Esophagus squamous epithelium (tissue), 5 donors: ENCODE measurements at places on chromosomes 3 and 15. TPM values are rescaled to one million over a fixed set of nuclear protein-coding genes. Genes with fewer than 3 reads are reported as not detected.

The LNP1 gene
- 0.76 TPM for total RNA-seq

The LRRC31 gene
- not detected for total RNA-seq

The SELENOS gene
- total RNA-seq = 69.6 TPM

The UNC13C gene
- not detected for total RNA-seq

The HRG gene
- total RNA-seq = not detected

The CKMT1A gene
- total RNA-seq = 114 TPM

The APOD gene
- 13.6 TPM for total RNA-seq

The LOXL1 gene
- total RNA-seq = 6.7 TPM

The FAM227B gene
- total RNA-seq = 0.80 TPM

The DBR1 gene
- total RNA-seq = 10.8 TPM

The TMEM40 gene
- total RNA-seq = 62.6 TPM

The C3orf70 gene
- 0.75 TPM for total RNA-seq

GRCh38 chr15:52786436-52787122 lies 3.6 kb downstream of the ONECUT1 start:
- DNase-seq = no peak

DNA sequence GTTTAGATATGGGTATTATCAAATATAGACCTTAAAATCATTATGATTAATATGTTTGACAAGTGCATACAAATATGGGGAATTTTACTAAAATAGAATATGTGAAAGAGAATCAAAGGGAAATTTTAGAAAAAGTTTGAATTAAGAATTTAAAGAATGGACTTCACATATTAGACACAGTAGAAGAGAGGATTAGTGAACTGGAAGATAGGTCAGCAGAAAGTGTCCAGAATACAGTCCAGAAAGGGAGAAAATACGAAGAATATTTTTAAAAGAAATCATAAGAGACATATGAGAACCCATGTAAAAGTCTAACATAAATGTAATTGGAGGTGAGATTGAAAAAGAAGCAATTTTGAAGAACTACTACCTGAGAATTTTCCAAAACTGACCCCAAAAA lies 139.9 kb downstream of the DTWD1 start:
- no peak for DNase-seq

DNA sequence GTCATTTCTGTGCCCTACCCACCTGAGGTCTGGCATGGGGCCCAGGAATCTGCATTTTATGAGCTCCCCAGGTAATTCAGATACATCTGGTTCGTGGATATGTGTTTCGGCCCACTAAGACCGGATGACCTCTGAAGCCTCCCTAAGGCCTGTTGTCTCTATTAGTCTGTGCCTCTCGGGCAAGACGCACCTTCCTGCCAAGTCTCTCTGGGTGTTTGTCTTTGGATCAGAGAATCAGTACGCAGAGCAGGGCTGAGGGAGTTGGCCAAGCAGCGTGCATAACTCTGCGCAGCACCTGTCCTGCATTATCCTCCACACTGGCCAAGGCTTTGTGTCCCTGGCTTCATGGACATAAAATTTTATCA lies 181.0 kb downstream of the THSD4 start:
- no peak for DNase-seq

GRCh38 chr3:8987226-8987625 lies 24.0 kb upstream of the RAD18 start:
- DNase-seq = no peak

- no peak for DNase-seq
These were observed 2.8 kb upstream of the THSD4 start for GRCh38 chr15:71112429-71112828.

DNA sequence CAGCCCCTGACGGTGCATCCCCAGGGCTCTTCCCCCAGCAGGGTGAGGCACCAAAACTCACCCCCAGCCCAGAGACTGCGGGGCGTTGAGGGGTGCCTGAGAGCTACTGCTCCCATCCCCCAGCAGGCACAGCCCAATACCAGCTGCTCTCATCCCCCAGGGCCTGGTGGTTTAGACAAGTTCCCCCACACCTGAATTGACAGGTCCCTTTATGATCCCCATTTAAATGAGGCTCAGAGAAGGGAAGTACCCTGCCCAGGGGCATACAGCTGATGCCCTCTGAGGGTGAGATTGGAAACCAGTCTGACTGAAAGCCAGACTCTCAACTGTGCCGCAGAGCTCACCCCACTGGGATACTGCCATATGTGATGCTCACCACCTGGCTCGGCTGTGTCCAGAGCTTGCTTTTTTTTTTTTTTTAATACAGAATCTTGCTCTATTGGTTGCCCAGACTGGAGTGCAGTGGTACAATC lies 20.1 kb downstream of the DUSP7 start:
- no peak for DNase-seq

- no peak for DNase-seq
These were observed 755 bp downstream of the CD200R1 start for GRCh38 chr3:112974178-112974517.

DNA sequence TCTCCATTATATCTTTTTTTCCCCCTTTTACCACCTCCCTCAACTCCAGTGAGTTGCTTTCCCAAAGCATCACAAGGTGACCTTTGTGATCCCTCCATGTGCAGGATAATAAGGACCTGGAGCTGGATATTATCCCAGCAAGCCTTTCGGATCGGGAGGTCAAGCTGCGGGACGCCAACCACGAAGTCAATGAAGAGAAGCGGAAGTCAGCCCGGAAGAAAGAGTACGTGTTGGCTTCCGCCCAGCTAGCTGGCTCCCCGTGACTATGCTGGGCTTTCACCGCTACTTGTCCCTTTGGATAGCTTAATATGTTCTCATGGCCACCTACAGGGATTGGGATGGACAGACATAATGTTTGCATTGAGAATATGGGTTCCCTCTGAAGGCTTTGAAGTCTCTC lies 273.7 kb upstream of the UMPS start:
- no peak for DNase-seq

DNA sequence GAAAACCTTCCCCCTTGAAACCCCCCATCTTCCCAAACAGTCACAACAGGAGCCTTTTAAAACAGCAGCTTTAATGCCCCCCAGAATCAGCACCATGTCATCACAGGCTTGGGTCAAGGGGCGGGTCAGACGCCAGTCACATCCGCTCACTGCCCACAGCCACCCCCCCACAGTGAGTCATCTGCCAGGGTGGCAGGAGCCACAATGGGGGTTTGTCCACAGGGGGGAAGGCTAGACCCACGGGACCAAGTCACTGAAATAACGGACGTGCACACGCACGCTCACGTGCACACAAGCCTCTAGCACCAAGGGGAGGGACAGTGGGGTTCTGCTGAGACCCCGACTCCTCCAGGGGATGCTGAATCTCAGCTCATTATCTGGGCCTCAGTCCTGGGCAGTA lies 441 bp upstream of the UCN2 start:
- DNase-seq = no peak

DNA sequence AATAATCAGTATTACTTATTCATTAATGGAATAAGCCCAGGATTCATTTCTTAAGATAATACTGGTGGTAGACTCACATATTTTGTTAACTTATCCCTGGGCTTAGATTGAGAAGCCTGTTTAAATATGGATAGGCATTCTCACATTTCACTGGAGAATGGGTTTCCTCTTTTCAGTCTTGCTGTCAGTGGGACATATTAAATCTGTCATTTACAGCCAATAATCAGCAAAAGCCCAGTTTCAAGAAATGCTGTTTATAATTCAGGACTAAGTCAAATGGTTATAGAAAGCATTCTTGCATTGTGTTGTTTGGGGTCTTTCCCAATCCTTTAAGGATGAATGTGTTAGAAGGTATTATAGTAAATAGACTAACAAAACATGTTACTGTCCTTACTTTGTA lies 143.7 kb upstream of the NAALADL2 start:
- DNase-seq = no peak

GRCh38 chr15:81270781-81271491 lies 53.0 kb downstream of the STARD5 start:
- DNase-seq = no peak

DNA sequence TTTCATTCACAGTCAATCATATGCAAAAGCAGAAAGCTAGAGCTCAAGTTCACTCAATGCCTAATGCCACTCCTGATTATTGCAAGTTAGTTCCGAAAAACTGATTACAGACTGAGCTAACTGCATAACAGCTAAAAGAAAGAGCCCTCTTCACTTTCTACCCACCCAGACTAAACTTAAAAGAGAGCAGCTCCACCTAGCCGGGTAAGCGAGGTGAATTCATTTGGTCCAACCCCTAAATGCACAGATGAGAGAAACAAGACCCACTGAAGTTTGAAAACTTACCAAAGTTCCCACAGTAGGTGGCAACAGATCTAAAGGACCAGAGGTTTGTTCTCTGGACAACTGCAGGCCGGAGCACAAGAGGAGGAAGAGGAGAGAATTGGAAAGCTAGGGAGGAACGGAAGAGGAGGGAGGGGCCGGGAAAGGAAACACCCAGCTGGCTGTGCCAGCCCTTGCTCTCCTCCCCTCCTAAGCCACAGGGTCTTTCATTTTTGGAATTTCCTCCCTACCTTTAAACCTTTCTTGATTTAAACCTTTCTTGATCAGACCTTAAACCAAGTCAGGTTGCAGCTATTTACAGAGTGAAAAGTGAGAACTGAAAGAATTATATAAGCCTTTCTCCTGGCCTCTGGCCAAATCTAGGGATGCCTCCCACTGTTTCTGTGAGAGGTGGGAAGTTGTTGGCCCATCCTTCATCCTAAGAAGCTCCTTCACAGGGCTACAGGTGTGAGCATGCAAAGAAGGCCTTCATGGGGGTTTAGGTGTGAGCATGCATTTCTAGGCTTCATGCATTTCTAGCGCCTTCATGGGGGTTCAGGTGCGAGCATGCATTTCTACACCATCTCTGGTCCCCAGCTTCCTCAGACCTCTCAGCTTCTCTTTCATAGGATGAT lies 114.7 kb upstream of the LMOD3 start:
- no peak for DNase-seq

GRCh38 chr3:57911593-57911992 lies 96.6 kb upstream of the FLNB start:
- no peak for DNase-seq

DNA sequence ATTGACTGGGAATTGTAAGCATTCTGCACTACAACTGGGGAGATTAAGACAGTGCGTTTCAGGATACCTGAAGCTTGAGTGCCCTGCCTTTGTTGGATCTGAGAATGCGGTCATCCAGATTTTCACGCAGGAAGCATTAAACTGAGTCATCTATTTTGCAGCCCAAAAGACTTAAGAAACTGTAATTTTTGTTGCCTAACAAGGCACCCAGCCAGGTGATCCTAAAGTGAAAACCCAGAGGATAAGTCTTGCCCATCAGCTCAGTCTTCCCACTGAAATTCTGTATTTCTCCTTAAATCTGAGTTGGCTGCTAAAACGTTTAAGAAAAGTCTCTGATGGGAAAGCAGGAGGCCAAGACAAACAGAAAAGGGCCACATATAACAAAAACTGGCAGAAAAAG lies 242.5 kb upstream of the TMCO5A start:
- DNase-seq = no peak

DNA sequence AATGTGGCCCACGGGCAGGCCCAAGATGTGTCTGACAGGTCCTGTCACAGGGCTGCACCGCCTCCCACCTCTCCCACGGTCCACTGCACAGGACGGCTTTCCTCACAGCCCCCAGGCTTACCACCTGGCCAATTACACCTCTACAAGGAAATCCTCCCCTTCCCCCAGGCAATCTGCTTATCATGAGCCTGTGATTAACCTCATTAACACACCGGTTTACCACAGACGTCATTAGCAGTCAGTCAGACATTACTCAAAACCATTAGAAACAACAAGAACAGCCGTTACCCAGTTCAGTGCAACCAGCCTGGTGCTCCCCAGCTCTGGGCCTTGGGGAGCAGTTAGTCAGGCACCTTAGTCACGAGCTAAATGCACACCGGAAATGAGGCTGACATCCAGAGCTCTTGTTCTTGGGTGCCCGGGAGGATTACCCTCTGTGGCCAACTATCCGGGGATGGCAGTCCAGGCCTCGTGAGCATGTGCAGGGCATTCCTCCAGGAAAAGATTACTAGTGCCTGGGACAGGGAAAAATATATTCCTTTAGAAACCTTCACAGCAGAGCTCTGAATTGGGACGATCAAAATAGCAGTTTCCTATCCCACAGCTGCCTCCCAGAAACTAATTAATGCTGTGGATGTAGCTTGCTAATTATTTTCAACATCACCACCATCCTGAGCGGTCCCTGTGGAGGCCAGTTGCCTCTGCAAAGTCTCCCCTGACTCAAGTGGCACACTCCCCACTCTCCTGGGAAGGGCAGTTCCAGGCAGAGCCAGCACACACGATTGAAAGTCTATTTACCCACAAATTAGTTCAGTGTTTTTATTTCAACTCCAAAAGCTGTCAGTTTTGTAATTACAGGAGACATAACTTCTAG lies 117.4 kb upstream of the ZBED2 start:
- no peak for DNase-seq

DNA sequence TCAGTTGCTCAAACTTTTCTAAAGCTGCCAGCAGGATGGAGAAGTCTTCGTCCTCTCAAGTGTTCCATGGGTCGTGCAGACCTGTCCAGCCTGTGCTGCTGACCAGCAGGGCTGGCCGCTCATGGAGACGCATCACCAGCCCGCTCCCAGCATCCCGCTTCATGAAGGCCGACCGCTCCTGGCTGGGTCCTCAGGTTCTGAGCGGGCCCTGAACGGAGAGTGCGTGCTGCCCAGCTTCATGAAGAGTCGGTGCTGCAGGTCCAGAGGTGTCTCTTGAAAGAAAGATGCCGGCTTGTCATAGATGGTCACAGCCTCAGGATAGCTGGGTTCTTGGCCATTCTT lies 75.8 kb upstream of the KCNAB1 start:
- no peak for DNase-seq

- DNase-seq = no peak
These were observed 730 bp downstream of the SPRED1 start for GRCh38 chr15:38253351-38253781.

- no peak for DNase-seq
These were observed 585 bp downstream of the CSK start for GRCh38 chr15:74782259-74783071.

DNA sequence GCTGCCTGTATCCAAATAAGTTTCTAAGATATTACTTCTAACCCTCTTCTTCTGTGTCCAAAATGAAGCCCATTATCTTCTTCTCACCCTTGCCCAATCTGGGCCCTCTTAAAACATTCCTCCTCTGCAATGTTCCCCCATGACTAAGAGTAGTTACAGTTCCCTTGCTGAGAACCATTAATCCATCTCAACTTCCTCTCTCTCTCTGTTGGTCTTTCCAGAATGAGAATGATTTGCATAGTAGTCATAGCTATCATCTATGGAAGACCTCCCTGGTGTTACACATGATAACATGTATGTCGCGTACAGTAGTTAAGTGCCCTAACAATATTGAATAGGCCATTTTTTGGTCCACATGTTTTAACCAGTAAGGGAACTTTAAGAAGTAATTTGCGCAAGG lies 177.9 kb downstream of the ANXA2 start:
- no peak for DNase-seq

DNA sequence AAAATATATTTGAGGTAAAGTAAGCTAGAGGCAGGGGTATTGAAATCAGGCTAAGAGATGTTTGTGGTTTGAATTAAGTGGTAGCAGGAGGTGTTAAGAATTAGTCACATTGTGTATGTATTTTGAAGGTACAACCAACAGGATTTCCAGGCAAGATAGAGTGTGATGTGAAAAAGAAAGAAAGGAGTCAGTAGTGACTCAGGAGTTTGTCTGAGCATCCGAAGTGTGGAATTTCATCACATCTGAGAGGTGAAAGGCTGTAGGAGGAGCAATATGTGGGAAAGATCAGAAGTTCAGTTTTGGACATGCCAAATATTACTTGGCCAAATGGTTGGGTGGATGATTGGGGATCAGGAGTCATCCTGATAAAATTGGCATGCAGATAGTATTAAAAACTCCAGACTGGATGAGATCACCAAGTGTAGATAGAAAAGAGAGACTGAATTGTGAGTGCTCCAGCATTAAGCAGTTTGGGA lies 32.1 kb upstream of the EBLN2 start:
- DNase-seq = no peak

- no peak for DNase-seq
These were observed 249.9 kb upstream of the DNAJC19 start for GRCh38 chr3:181239441-181239840.

- DNase-seq = no peak
These were observed 3.6 kb downstream of the BCL6 start for GRCh38 chr3:187741403-187742350.
